ENCODE measurements at places on chromosomes 1 and 21.

DNA sequence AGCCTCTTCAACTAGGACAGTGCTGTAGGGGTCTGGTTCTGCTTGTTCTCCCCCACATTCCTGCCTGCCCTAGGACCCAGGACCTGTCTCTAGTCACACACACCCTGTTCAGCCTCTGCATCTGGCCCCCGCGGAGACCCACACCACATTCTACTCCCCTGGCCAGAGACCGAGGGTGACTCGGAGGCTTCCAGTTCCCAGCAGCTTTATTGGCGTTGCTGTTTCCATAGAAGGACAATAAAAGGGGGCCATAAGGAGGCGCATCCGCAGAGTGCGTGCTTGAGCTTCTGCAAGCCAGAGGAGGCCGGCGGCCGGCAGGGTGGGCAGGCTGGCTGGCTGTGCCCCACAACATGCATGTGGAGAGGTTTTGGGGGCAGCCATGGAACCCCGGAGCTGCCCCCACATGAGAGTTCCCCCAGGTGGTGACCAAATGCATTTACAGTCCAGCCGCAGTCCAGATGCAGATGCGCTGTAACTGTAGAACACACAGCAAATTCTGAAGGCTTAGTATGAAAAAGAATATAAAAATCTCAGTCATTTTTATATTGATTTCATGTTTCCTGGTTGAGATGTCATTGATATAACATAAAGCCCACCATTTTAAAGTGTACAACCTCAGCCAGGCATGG lies 52.4 kb downstream of the PDE9A start:
- no peak for DNase-seq

DNA sequence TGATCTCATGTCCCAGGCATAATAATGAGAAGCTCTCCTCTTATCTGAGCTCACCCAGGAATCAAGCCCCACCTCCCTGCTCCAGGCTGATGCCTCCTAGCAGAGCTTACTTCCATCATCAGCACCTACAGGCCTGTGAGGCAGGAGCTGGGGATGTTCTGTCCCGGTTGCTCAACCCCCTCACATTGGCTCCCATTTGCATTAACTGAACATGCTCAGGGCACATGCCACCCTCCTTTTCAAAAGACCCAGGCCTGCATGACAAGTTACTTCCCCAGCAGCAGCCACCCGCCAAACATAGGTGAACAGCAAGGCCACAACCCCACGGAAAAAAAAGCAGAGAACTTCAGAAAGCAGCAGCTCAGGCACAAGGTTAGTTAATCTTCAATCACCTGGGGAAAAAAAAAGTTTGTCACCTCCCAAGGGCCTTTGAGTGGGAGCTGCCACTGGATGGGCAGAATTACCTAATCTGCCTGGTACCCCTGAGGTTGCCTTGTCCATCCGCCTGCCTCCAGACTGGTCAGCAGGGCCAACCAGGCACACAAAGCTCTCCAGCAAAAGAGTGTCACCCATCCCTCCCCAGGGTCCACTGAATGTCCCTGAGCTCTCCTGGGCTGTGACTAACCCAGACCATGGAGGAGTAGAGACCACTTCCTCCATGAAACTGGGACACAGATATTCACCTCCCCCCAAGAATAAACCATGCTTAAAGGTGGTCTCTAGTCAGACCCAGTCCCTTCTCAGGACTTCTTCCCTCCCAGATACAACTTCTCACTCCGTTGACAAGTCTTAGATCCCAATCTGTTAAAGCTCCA lies 4.4 kb downstream of the KCNN3 start:
- no peak for DNase-seq

- DNase-seq = no peak
Measured at GRCh38 chr21:34280389-34280795, 83.4 kb upstream of the KCNE2 start.

- no peak for DNase-seq
Measured at GRCh38 chr1:6111571-6111970, 65.9 kb downstream of the KCNAB2 start.

GRCh38 chr1:63703701-63704107 lies 70.1 kb upstream of the ROR1 start:
- DNase-seq = no peak

- peak; percentile 33 for DNase-seq
Measured at GRCh38 chr1:24540906-24541710, 14.8 kb upstream of the NCMAP start.

DNA sequence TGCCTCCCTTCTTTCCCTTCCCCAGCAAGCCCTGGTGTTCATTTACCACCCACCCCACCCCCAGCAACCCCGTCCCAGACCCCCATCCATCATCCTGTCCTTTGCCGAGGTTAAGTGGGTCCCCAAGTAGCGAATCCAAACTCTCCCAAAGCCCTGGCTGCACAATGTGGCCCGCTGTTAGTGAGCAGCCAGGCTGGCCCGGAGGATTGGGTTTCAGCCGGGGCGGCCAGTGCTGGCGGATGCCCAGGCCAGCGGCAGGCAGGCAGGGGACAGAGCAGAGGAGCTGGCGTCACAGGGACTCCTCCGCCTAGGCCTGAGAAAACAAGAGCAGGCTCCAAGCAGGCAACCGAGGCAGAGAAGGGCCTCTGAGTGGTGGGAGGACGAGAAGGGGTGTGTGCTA lies 61.4 kb downstream of the EPHB2 start:
- no peak for DNase-seq

- DNase-seq = no peak
Measured at GRCh38 chr1:215262106-215262505, 179.6 kb downstream of the KCNK2 start.

- no peak for DNase-seq
Measured at GRCh38 chr1:73775896-73776295, 422.1 kb downstream of the LRRIQ3 start.

DNA sequence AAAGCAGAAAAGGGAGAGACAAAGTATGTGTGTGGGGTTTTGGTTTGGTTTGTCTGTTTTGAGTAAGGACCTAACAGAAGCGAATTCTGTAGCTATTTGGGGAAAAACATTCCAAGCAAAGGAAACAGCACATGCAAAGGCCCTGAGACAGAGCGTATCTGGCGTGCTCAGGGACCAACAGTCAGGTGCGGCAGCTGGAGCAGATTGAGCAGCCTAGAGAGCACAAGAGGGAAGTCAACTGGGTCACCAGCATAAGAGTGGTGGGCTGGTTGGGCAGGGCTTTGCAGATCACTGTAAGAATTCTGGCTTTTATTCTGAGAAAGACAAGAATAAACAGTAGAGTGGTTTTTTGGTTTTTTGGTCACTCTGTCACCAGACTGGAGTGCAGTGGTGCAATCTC lies 11.8 kb downstream of the TGFBR3 start:
- DNase-seq = no peak

DNA sequence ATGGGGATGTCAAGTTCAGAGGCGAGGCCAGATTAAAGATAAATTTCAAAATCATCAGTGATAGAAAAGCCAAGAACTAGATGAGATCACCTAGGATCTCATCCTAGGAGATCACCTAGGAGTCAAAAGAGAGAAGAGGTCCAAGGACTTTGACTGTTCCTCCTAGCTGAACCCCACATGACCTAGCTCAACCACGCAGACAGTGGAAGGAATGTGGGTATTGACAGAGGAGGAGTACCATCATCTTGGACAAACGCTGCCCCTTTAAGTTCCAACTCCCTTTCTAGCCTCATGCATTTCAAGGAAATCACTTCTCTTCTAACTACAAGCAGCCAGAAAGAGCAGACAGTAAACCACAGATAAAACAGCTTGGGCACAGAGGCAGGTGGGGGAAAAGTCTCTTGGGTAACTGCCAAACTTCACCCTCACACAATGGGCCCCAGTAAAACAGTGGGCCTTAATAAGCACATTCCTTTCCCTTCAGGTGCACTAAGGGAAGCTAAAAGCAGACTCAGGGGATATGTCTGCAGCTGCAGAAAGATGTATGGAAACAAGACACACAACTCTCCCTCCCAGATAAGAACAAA lies 12.5 kb upstream of the FAM76A start:
- peak; percentile 85 for DNase-seq

DNA sequence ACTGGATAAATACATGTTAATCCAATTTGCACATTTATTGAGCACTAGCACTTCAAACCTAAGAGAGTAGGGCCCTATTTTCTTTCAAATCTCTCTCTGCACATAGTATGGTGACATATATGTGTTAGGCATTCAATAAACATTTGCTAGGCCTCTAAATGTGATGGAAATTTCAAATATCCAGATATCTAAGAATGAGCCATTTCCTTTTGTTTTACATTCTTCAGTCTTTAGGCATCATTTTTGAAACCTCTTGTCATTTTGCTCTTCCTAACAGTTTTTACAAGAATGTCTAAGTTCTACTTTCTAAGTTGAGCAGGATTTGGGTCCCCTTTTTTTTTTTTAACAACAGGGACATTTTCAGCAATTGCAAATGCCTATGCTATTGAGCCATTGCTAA lies 395.7 kb upstream of the ST6GALNAC5 start:
- DNase-seq = no peak

- DNase-seq = peak; percentile 37
Measured at GRCh38 chr1:174074757-174075156, 52.6 kb upstream of the RC3H1 start.

GRCh38 chr21:36377391-36377842 lies 7.8 kb upstream of the CHAF1B start:
- DNase-seq = no peak

- DNase-seq = no peak
Measured at GRCh38 chr1:220153147-220153546, 59.2 kb downstream of the IARS2 start.

DNA sequence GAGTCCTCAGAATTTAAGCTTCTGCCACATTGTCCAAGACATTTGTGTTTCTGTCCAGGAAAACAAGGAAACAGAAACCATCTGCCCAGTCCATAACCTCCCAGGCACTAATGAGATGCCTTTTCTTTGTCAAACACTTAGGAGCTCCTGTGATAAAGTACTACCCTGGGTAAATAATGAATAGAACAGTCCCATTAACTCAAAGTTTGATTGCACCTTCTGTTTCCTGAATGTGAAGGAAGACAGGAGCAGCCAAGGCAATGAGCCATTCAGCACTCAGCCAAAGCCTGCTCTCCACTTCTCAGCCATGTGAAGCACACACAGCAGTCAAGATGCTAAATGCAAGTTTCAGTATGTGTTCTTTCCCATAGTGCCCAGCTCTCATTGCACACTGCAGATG lies 199.8 kb downstream of the SEC16B start:
- no peak for DNase-seq

DNA sequence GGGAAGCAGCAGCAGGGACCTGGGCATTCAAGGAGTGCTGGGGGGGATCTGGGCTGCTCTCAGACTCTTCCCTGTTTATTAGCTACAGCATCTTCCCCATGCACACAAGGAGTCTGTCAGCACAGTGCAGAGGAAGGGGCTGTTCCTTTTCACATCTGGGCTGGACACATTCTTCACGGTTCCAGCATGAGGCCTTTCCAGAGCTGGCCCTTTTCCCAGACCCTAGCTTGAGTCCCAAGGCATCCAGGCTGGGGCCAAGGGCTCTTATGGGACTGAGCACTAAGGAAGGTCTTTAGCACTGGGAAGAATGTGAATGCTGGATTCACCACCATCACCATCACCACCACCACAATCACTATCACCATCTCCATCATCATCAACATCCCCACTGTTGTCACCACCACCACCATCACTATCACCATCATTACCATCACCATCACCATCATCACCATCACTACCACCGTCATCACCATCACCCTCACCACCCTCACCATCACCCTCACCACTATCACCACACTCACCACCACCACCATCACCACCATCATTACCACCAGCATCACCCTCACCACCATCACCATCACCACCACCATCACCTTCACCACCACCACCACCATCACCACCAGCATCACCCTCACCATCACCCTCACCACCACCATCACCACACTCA lies 28.4 kb downstream of the PARK7 start:
- no peak for DNase-seq

GRCh38 chr1:35452106-35452774 lies 105.0 kb downstream of the KIAA0319L start:
- no peak for DNase-seq

DNA sequence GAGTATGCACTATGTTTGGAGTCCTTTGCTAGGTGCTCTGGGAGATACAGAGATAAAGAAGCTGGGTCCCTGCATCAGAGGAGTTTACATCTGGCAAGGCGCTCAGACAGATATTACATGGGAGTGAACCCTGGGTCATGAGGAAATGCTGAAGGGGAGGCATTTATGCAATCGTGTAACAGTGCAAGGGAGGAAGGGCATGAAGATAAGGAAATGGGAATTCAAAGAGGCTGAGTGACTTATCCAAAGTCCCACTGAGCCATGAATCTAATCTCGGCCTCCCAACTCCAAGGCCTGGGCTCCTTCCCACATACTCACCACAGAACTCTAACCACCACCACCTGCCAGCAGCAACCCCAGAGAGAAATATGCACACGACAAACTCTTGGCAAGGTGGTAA lies 51.6 kb downstream of the FAM163A start:
- DNase-seq = no peak

DNA sequence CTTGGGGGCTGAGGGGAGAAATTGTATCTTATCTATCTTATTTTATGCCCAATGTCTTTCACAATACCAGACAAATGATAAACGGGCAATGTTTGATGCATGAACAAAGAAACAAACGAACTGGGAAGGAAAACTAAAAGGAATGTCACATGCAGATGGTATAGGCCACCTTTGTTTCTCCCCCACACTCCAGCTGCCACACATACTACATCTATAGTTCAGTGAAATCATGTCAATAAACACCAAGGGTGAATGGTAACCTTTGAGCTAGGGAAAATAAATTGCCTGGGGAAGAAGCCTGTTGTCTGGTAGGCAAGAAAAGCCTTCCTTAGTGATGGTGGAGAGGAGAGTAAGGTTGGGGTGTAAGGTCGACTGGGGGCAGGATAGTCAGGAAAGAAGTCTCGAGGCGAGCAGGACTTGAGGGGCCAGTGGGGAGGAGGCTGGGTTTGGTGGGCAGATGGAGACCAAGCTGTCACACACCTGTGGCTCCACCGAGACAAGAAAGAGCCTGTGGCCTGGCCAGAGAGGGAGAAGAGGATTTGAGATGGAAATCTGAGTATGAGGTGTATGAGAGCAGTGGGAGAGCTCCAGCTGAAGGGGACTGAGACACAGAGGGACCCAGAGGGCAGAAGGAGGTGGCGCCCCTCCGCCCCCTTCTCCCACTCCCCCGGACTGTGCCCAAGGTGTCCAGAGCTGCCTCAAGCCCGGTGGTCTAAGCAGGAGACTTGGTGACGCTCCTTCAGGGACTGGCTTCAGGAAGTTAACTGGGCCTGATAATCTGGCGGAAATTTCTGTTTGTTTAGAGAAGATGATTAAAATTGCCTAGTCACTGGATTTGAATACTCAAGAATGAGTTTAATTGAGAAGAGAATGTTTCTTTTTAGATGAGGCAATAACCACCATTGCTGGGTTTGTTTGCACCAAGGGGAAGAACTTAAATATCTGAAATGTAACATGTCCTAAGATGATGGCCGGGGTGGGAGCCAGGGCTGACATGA lies 37.3 kb downstream of the ATF3 start:
- DNase-seq = no peak

- peak; percentile 38 for DNase-seq
Measured at GRCh38 chr1:156089704-156090103, 7.4 kb upstream of the MEX3A start.

- DNase-seq = no peak
Measured at GRCh38 chr1:80535466-80535865, 1265.3 kb upstream of the ADGRL2 start.
